ENCODE measurements at places on chromosomes 4 and X.

DNA sequence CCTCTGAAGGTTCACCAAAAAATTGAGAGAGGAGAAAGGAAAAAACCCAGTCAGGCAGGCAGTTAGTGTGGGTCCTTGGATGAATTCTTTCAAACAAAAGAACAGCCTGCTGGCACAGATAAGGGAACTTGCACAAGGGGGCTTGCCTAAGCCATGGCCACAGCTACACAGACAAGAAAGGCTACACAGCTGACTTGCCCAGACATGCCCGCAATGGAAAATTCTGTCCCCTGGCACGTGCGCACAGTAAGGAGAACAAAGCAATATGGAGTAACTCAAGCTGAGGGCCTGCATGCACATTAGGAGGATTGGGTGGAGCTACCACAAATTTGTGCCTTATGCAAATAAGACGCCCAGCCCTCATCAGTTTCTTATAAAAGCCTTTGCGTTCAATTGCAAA lies 512.5 kb upstream of the HTR2C start:
- DNase-seq = no peak

GRCh38 chrX:154321594-154321993 lies 26.0 kb downstream of the TKTL1 start:
- peak; percentile 44 for DNase-seq

- no peak for DNase-seq
Measured at GRCh38 chrX:111581086-111581485, 69.6 kb downstream of the SERTM2 start.

DNA sequence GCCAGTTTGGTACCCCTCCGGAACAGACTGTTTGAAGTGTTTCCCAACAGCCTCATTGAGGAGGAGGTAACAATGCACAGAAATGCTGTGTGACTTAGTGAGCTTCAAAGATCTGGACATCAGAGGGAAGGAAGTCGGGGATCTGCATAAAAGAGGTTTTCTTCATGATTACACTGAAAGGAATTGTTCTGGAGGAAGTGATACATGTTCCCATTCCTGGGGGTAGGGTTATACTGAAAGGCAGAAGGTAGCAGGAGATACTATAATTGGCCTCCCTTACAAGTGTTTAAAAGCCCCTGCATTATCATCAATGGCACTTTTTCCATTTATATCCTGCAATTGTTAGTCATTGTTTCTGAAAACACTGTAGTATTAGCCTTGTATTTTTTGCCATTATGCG lies 94.0 kb upstream of the DKK2 start:
- DNase-seq = no peak

GRCh38 chrX:7927259-7928167 lies at the start of gene PNPLA4:
PNPLA4 (minus strand) TSS chrX:7927413; CDS start chrX:7926119, 1,294 bp downstream.
- peak; percentile 92 for DNase-seq

GRCh38 chrX:21645886-21646285 lies 12.2 kb downstream of the KLHL34 start:
- DNase-seq = no peak

DNA sequence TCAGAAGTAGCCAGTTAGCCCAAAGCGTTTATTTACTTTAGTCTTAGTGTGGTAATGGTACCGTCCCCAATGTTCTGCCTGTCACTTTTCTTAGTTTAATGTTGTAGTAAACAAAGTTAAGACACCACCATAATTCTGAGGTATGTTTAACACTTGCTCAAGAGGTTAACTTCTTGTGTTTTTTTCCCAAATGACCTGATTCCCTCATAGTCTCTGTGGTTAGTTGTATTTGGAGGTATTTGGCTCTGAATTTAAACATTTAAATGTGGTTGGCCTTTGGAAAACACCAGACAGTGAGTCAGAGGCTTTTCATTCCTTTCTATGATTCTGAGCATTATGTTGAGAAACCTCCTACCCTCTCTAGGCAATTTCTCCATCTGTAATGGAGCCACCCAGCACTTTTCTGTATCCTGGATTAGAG lies 47.9 kb downstream of the CXCL1 start:
- DNase-seq = no peak
